ENCODE measurements at places on chromosomes 2 and 18.

- DNase-seq, result no peak
Observed at GRCh38 chr2:161036926-161037325, 123.3 kb upstream of the TANK start.

DNA sequence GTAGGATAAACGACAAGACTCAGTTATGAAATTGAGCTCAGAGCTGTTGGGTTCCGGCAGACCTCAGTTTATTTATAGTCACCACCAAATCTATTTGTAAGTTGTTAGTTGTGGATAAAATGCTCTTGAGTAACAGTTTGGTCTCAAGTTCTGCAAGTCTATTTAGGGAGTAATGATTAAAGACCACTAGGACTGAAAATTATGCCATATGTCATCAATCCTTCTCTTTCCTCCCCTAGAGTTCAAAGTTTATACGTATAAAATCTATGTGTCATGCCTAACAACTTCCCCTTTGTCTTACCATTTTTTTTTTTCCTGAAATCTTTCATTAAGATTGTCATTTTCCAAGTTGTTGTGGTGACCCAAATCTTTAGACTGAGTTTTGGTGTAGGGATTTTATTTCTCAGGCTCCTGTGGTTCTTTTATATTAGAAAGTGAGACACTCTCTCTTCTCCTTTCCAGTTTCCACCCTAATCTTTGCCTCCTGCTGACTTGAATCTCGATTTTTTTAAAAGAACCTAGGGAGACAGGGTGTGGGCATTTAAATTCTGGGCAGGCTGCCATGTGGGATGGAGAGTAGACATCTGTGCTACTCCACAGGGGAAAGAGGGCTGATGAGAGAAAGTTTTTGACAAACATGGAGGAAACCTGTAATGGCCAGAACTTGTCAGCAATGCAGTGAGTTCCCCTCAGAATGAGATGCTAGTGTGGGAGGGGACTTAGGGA is 51.0 kb downstream of the LAMA3 start:
- DNase-seq, result no peak

- DNase-seq, result no peak
Observed at GRCh38 chr2:186399082-186399644, 86.9 kb upstream of the ZC3H15 start.

- no peak for DNase-seq
Observed at GRCh38 chr18:13627639-13628038, 98.7 kb downstream of the FAM210A start.

DNA sequence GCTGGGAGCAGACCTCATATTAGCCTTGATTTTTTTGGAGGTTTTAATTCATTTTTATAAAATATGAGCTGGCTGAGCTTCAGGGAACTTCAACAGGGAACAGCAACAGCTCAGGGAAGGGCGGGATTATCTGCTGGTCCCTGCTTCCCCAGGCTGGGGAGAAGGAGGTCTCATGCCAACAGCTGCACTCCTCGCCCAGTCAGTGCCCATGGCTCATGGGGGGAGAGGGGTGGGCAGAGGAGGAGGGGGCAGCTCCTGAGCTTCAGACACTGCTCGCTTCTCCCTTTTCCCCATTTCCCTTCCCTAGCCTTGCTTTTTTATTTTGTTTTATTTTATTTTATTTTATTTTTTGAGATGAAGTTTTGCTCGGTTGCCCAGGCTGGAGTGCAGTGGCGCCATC is 442 bp upstream of the OTOF start:
- DNase-seq, result no peak

DNA sequence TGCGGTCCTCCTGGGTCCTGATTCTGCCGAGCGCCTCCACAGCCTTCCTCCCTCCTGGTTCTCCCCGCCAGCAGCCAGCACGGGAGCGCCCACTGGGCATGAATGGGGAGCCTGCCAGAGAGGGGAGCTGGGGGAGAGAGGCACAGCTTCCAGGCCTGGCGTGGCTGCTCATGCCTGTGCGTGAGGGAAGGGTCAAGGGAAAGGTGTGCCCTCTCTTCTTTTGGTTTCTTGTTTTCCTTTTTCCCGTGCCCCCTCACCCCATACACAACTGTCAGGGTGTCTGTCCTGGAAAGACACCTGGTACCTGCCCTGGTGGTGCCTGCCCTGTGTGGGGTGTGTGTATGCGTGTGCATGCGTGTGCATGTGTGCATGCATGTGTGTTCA is 4.7 kb upstream of the NEURL3 start:
- DNase-seq, result no peak

DNA sequence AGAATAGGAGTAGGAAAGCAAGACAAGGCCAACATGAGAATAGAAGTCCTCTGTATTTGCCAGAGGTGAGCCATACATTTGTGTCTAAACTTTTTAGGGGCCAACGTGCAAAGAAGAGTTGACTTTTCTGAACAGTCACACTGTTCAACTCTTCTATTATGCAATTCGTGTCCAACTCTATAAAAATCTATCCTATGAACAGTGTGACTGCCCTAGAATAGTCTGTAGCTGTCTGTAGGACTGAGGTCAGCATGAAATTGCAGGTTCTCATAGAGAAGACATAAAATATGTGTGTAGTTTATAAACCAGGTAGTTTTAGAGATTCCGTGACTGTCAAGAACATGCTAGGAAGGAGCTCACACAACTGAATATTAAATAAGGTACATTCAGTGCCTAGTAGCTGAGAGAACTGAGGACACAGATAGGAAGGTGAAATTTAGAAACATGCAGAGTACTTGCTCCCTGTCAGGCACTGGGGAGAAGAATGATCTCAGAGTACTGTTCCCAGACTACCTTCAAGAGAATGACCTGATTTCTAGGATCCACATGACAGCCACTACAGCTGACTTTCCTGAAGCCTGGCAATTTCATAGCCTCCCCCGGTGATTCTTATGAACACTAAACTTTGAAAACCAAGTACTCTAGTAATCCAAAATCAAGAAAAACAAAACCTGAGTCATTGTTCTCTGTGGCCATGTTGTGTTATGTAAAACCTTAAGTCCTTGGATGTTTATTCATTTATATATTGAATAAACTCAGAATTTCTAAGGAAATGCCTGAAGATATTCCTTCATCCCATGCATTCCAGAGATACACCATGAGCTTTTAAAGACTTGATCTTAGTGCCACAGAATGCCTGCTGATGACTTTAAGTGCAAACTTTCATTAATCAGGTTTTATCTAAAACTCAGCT is 201.5 kb upstream of the BOD1L2 start:
- DNase-seq, result no peak

DNA sequence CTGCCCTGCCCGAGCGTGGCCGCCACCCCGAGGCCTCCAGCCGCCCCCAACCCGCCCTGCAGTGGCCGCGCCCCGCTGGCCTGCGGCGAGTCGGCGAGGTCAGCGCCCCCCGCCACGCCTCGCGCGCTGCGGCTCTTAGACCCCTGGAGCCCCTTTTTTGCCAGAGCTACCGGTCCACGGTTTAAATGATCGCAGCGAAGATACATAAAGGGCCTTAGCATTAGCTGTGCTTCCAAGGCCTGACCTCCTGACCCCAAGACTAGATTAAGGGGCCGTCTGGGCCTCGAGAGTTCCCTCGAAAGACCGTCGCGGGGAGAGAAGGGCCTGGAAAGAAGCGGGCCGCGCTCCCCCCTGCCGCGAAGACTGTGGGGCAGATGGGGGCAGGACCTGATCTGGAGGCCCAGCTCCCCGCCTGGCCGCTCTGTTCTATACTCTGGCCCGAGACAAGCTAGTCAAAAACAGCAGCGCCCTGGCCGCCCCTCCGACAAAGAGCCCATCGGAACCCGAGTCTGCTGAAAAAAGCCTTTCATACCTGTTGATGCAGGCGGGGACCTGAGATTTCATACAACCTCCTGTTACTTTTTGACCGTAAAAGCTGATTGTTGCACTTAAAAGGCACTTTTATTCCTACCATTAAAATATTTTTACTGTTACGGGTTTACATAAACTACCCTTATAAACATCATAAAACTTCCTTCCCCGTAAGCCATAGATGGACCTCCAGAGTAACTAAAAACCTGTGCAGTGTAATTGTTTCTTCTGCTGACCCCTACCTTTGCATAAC is 68.7 kb upstream of the PSMD14 start:
- no peak for DNase-seq

- no peak for DNase-seq
Observed at GRCh38 chr2:98911376-98912154, 24.5 kb downstream of the CRACDL start.

GRCh38 chr2:201128933-201129505 is 13.1 kb downstream of the CFLAR start:
- DNase-seq, result no peak

- no peak for DNase-seq
Observed at GRCh38 chr2:206991070-206991469, 51.8 kb downstream of the CPO start.

- DNase-seq, result no peak
Observed at GRCh38 chr2:134527381-134527780, 191.4 kb downstream of the TMEM163 start.

GRCh38 chr18:35174093-35174731 is 66.6 kb upstream of the ZNF397 start:
- DNase-seq, result no peak

GRCh38 chr2:173286153-173286809 is 68.4 kb upstream of the CDCA7 start:
- DNase-seq, result no peak

DNA sequence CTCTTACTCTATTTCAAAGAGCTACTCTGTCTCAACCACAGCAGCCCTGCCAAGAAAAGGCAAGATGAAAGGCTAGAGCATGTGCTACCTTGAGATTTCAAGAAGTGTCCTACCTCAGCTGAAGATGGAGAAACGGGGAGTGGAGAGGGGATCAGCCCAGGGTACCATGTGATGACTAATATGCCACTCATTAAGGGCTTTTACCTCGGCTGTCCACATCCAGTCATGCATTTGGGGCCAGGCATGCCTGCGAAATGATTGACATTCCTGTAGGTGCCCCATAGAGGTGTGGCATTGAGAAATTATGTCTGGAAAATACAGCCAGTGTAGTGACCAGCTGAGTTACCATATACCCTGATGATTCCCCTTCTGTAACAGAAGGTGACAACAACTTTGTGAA is 96.1 kb downstream of the NRP2 start:
- no peak for DNase-seq

DNA sequence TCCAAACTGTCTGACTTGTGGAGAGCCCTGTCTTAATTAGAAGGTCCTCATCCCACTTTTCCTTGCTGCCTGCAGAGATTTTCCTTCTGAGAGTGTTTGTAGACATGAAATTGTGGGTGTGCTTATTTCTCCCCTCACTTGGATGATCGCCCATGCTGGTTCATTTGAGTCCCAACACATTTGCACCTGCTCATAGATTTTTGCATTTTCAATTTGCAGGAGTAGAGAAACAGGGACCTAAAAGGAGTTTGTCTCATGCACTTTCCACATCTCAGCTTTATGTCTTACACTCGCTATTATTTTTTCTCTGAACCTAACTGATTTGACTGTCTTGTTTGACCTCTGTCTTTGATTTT is 33.2 kb upstream of the FHL2 start:
- no peak for DNase-seq

GRCh38 chr2:220491670-220492069 is 864.2 kb downstream of the SLC4A3 start:
- no peak for DNase-seq

- DNase-seq, result no peak
Observed at GRCh38 chr2:230471074-230471473, 55.1 kb downstream of the SP100 start.

DNA sequence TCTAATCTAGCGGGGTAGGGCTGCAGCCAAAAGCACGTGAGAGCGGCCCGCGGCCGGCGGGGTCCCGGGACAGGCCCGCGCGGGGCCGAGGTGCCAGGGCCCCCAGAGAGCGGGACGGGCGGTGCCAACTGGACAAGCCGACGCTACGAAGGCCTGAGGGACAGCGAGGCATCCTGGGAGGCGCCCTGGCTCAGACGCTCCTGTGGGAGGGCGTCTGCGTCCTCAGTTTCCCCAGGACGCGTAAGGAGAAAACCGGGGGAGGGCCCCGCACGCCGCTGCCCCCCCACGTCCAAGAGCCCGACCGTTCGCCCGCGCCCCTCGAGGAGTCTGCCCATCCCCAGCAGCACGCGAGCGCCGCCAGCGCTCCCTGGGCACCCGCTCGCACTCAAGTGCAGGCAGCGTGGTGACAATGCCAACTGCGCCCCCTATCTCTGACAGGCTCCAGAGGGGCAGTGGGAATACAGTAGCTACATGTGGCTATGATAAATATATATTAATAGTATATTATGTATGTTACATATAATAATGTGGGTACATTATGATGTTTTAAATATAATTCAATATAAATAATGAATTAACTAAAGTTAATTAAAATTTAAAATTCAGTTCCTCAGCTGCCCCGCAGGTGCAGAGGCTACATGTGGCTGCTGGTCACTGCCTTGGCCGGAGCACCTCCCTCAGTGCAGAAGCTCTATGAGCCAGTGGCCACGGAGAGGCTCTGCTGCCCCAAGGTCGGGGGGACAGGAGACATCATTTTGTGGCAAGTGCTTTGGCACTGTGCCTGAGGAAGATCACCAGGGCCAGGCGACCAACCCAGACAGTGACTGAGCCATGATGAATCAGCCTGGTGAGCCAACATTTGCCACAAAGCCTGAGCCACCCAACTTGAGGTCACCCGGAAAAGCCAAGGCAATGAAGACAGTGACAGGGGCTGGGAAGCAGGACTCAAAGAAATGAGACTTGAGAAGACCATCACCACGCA is 5.5 kb upstream of the SFT2D3 start:
- DNase-seq, result no peak

DNA sequence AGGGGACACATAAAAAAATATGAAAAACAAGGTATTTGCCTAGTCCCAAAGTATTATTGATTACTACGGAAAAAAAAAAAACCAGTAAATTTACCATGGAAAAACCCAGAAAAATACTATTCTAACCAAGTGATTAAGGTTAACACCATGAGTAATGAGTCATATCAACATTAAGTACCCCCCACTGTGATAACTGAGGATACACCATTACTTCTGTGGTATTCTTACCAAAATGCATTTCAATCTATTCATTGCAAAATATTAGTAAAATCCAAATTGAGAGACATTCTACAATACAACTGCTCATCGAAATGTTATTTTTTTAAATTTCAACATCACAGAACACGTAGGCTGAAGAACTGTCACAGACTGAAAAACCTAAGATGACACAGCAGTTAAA is 669.8 kb downstream of the ZEB2 start:
- DNase-seq, result no peak

- no peak for DNase-seq
Observed at GRCh38 chr2:59027320-59027719, 786.2 kb upstream of the FANCL start.
